ENCODE measurements at places on chromosomes 7 and 10. TPM values are rescaled to one million over a fixed set of nuclear protein-coding genes. Genes with fewer than 3 reads are reported as not detected.

Gene CDHR3
- 12.2 TPM for total RNA-seq

Gene SAP25
- total RNA-seq = 52.0 TPM

Gene FAM24A
- not detected for total RNA-seq

DNA sequence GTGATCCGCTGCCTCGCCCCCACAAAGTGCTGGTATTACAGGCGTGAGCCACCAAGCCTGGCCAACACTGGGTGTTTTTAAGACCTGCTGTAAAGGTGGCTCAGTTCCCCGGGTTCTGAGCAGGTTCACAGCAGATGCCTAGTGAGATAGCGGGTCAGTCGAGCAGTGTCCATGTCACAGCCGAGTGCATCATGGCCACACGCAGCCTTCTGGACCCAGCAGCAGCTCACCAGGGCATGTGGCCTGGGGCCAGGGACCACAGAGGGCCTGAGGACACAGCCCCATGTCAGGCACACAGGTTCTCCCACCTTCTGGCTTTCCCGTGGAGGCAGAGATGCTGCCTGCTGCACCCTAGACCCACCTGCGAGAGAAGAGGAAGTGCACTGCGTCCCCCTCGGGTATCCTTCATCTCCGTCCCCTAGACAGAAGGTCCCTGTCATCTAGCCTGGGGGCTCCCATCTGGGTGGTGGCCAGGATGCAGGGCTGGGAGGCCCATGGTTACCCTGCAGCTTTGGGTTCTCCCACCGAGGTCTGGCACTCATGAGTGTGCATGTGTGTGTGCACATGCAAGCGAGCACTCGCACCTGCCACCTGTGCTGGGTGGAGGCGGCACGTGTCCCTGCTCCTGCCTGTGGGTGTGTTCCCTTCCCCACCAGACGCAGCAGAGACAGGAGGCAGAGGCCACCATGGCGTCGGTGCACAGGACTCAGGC lies 98.6 kb downstream of the NKX6-2 start:
- peaks cover 20% of the 10 kb centered on the region for H3K4me1 ChIP-seq
- H3K36me3 ChIP-seq = peaks cover 14% of the 10 kb centered on the region
- no peak overlapping the region for H3K27ac ChIP-seq
- no peak for DNase-seq

GRCh38 chr10:132587175-132587574 lies 49.6 kb downstream of the INPP5A start:
- H3K27ac ChIP-seq = no peak overlapping the region
- no peak overlapping the region for H3K4me3 ChIP-seq
- H3K27me3 ChIP-seq = no peaks in the 10 kb centered on the region
- H3K4me1 ChIP-seq = peaks cover 37% of the 10 kb centered on the region

Gene FXYD4
- total RNA-seq = not detected

DNA sequence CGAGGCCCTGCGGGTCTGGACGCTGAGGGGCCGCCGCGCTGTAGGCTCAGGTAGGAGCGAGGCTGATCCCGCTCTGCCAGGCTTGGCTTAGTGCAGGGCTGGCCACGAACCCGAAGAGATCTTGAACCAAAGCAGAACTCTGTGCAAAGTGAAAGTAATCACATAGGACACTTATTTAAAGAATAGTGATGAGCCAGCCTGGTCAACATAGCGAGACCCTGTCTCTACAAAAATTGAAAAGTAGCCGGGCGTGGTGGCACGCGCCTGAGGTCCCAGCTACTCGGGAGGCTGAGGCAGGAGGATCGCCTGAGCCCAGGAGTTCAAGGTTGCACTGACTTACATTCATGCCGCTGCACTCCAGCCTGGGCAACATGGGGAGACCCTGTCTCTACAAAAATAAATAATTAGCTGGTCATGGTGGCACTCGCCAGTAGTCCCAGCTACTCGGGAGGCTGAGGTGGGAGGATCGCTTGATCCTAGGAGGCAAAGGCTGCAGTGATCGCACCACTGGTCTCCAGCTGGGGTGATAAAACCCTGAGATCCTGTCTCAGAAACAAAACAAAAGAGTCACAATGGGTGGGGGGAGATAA lies 541 bp downstream of the ZSCAN25 start:
- no peak for DNase-seq
- H3K27ac ChIP-seq = peak overlapping the region; percentile 78
- peaks cover 38% of the 10 kb centered on the region for H3K36me3 ChIP-seq
- H3K27me3 ChIP-seq = no peaks in the 10 kb centered on the region
- H3K4me1 ChIP-seq = peaks cover 23% of the 10 kb centered on the region

Gene NPY
- total RNA-seq = not detected

DNA sequence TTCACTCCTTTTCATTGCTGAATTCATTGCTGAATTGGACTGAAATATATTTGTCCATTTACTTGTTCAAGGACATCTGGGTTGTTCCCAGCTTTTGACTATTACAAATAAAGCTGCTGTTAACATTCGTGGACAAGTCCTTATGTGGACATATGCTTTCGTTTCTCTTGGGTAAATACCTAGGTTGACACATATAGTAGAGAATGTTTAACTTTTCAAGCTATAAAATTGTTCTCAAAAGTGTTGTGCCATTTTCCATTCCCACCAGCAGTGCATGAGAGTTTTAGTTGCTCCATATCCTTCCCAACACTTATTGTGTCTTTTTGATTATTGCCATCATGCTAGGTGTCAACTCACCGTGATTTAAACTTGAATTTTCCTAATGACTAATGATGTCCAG lies 17.5 kb upstream of the CPVL start:
- H3K4me1 ChIP-seq = no peaks in the 10 kb centered on the region
- H3K27ac ChIP-seq = no peak overlapping the region
- H3K4me3 ChIP-seq = no peak overlapping the region
- H3K36me3 ChIP-seq = no peaks in the 10 kb centered on the region

DNA sequence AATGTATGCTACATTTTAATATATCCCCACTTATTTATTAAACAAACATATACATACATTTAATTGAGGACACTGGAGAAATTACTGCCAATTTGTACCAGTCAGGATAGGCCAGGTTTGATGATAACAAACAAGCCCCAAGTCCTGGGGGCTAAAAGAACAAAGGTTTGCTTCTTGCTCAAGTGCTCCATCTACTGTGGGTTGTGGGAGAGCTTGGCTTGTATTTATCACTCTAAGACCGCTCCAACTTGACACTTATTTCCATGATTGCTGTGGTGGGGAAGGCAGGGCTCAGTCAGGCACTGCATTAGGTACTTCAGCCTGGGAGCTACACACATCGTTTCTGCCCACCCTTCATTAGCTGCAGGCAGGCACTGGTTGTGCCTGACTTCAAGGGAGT lies 136.6 kb upstream of the ZNF32 start:
- DNase-seq = no peak
- H3K4me1 ChIP-seq = peaks cover 9% of the 10 kb centered on the region
- no peak overlapping the region for H3K27ac ChIP-seq

DNA sequence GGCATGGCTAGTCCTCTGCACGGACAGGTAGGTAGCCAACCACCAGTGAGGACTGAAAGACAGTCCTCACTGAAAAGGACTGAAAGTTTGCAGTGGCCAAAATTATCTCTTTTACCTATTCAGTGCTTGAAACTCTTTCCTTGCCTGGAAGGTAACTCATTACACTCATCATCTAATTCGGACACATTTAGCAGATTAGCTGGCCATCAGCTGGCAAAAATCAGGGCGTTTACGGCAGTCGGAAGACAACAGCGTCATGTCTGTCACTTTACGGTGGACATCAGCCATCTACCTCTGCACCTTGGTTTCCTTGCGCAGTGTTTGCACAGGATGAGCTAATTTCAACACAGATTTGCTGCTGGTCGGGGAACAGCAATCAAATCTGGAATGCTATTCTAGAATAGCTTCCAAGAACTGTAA lies 740 bp downstream of the ANXA7 start:
- H3K4me1 ChIP-seq = peaks cover 36% of the 10 kb centered on the region
- H3K4me3 ChIP-seq = peak overlapping the region; percentile 75
- peaks cover 5% of the 10 kb centered on the region for H3K36me3 ChIP-seq
- peak; percentile 23 for DNase-seq
- no peaks in the 10 kb centered on the region for H3K27me3 ChIP-seq

DNA sequence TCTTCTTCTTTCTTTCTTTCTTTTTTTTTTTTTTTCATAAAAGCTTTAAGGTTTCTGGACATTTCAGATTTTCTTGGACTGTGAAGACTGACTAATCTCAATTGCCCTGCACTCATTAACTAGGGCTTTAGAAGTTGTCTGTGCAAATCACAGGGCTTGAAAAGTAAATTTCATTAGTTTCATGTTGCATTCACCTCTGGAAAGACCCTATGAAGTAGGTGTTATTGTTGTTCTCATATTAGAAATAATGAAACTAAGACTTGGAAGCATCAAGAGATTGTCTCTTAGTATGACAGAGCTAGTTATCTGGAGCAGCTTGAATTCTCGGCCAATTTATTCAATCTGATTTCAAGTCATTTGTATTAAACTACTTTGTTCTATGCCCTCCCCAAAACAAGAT lies 28.2 kb upstream of the SEMA3D start:
- H3K4me3 ChIP-seq = no peak overlapping the region
- no peaks in the 10 kb centered on the region for H3K4me1 ChIP-seq
- DNase-seq = no peak

DNA sequence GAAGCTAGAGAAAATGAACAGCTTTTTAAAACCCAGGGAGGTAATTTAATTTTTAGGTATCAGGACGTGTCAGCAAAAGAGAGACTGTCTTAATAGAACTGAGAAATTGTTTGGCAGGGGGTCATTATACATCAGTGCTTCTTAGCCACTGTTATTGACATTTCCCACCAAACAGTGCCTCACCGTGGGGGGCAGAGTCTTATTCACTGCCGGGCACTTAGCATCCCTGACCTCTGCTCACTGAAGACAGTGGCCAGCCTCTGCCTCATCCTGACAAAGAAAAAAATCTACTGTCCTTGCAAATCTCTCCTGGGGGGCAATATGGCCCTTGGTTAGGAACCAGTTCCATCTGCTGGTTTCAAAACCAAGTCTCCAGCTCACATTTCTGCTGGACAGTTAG lies 14.2 kb upstream of the MKI67 start:
- no peaks in the 10 kb centered on the region for H3K27me3 ChIP-seq
- no peaks in the 10 kb centered on the region for H3K36me3 ChIP-seq
- H3K27ac ChIP-seq = no peak overlapping the region
- no peaks in the 10 kb centered on the region for H3K4me1 ChIP-seq
- no peak for DNase-seq

DNA sequence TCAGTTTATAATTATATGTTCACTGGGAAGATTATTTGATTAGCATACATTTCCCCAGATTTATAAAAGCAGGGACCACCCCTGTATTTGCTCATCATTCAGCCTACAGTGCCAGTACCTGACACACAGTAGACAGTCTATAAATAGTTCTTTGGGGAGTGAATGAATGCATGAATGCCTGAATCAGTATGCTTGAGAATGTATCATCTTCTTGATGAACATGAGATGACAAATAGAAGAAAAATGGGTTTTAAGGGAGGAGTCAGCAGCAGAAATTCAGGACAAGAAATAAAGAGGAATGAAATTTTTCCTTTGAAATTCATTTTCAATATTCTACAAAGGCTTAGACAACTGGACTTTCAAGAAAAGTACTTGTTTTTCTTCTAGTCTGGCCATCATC lies 295.8 kb upstream of the LRRTM3 start:
- H3K27ac ChIP-seq = no peak overlapping the region
- H3K27me3 ChIP-seq = no peaks in the 10 kb centered on the region
- H3K4me1 ChIP-seq = no peaks in the 10 kb centered on the region
- no peak overlapping the region for H3K4me3 ChIP-seq

- DNase-seq = no peak
- H3K27me3 ChIP-seq = no peaks in the 10 kb centered on the region
- H3K27ac ChIP-seq = no peak overlapping the region
- no peak overlapping the region for H3K4me3 ChIP-seq
- peaks cover 9% of the 10 kb centered on the region for H3K4me1 ChIP-seq
These were observed 4.6 kb downstream of the NET1 start for GRCh38 chr10:5416981-5417380.

Gene IDI2
- total RNA-seq = not detected

Gene GRID1
- total RNA-seq = not detected

- DNase-seq = no peak
- no peak overlapping the region for H3K27ac ChIP-seq
- peaks cover 10% of the 10 kb centered on the region for H3K4me1 ChIP-seq
- no peak overlapping the region for H3K4me3 ChIP-seq
- H3K27me3 ChIP-seq = no peaks in the 10 kb centered on the region
- H3K36me3 ChIP-seq = peaks cover 41% of the 10 kb centered on the region
These were observed 8.4 kb downstream of the ZNF862 start for GRCh38 chr7:149846436-149847046.

Gene TAS2R41
- total RNA-seq = 0.69 TPM

Gene PKD2L1
- total RNA-seq = not detected

DNA sequence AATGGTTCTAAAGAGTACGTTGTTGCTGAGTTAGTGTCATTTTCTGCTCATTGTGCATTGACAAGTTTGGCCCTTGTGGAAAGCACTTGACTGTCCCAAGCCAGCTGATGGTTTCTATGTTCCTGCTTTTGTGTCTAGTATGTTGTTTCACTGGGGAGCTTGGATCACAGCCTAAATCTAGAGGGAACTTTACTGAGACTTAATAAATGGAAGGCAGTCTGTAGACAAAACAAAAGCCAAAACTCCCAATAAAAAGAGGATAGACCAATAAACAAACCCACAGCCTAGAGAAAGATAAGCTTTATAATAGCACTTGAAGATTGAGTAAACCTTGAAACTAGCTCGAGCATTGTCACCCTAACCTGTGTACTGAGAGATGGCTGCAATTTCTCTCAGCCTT lies 196.8 kb downstream of the ADRA2A start:
- H3K4me1 ChIP-seq = no peaks in the 10 kb centered on the region
- H3K4me3 ChIP-seq = no peak overlapping the region
- H3K27ac ChIP-seq = no peak overlapping the region
- no peaks in the 10 kb centered on the region for H3K36me3 ChIP-seq
- no peaks in the 10 kb centered on the region for H3K27me3 ChIP-seq
- no peak for DNase-seq

Gene SFRP4
- total RNA-seq = not detected

DNA sequence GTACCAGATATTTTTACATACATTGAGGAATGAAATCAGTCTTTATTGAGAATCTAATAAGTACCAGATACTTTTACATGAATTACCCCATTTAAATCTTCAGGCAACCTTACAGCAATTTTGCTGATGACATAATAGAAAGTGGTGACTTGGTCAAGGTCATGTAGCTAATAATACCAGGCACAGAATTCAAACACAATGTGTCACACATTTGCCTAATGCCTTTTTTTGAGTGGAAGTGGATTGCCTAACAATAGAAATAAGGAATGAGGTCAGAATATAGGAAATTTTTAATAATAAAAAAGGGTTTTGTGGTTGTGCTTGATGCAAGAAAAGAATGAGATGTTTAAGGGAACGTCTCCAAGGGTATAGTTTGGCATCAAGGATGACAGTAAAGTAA lies 466.6 kb upstream of the IGFBP3 start:
- H3K4me3 ChIP-seq = no peak overlapping the region
- no peaks in the 10 kb centered on the region for H3K4me1 ChIP-seq
- DNase-seq = no peak
- H3K27ac ChIP-seq = no peak overlapping the region
- H3K27me3 ChIP-seq = no peaks in the 10 kb centered on the region
- H3K36me3 ChIP-seq = no peaks in the 10 kb centered on the region

Data from CD4-positive, alpha-beta T cell (primary cell).